ENCODE measurements at places on chromosomes 11 and 22.

DNA sequence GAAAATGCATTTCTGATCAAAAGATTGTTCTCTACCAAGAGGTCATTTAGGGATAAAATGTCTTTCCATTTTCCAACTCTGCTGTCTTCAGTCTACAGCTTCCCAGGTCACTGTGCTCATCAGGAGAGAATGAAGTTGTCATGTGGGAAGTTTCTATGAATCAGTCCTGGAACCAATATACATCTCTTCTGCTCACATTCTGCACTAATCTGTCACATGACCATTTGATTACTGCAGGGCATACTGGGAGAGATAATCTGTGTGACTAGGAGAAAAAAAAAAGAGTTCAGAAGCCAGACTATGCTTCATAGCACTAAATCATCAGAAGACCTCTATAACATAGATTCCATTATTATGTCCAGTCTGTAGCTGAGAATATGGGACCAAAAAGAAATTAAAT lies 611.5 kb downstream of the KCNA4 start:
- DNase-seq = no peak

- DNase-seq = no peak
Observed at GRCh38 chr11:77014669-77015068, 19.5 kb upstream of the B3GNT6 start.

DNA sequence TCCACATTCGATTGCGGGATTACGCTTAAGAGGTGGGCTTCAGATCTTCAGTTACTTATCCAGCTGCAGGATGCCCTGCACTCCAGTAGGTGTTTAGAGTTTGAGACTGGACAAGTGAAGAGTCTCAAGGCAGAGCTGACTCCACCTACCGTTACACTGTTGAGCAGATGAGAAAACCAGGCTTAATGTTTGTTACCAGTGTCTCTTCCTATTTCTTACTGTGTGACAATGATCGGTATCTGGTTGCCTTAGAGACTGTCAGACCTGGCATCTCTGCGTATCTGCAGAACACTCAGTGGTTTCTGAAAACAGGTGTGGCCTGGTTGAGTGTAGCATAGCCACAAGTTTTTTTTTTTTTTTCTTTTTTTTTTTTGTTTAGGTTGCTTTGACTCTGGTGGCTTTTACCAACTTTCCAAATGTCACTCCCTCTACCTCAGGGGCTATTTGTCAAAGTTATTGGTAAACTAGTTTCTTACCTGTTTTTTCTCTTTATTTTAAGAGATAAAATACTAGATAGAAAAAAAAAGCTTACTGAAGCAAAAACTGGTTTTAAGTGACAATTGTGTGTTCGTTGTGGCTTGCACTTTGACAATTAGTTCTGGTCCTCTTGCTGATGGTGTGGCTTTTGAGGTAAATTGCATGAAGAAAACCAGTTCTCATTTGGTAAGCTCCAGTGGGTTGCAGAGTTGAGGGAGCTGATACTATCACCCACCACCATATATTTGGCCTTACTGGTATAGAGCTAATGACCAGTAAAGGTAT lies 284.8 kb downstream of the ETS1 start:
- DNase-seq = no peak

- DNase-seq = no peak
Observed at GRCh38 chr11:67118181-67118766, 789 bp upstream of the KDM2A start.

DNA sequence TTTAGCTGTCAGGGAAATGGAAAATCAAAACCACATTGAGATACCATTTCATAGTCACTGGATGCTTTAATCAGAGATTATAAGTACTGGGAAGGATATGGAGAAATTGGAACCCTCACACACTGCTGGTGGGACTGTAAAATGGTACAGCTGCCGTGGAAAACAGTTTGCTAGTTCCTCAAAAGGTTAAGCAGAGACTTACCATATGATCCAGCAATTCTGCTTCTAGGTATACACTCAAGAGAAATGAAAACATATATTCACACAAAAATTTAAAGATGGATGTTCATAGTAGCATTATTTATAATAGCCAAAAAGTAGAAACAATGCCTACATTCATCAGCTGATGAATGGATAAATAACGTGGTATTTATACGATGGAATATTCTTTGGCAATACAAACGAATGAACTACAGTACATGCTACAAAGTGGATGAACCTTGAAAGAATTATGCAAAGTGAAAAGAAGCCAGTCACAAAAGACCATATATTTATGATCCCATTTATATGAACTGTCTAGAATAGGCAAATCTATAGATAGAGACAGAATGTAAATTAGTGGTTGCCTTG lies 23.0 kb downstream of the RNF121 start:
- DNase-seq = no peak

- no peak for DNase-seq
Observed at GRCh38 chr22:36180928-36181327, 20.4 kb upstream of the APOL3 start.

- no peak for DNase-seq
Observed at GRCh38 chr11:118913411-118914125, 12.2 kb downstream of the BCL9L start.

GRCh38 chr11:20363500-20364340 lies at the start of gene HTATIP2:
HTATIP2 (plus strand) TSS chr11:20363714; CDS start chr11:20364238, 524 bp downstream.
- DNase-seq = no peak

DNA sequence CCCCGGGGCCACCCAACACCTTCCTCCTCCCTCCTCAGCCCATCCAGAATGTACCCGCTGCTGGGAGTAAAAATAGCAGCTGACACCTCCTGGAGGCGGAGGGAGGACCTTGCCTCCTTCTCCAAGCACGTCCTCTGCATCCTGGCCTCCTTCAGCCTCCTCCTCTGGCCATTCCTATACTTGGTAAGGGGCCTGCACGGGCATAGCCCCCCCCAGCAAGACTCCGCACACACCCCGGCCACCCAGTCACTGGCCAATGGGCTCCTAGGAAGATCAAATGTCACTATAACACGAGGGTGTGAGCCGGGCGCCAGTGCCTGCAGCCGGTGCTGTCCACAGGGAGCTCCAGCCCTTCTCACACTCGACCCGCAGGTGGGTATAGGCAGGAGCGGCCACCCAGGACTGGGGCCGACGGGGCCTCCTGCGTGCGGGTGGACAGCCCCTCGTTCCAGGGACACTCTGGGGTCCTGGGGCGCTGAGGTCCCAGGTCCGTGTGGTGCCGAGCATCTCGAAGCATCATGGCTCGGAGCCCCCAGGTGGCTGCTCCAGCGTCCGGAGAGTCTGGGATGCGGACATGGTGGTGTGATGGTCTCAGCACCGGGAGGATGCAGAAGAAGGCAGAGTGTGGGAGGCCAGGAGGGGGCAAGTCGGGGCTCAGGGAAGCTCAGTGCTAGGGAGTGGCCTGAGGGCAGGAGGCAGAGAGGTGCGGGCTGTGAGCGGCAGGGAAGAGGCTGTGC lies at the start of gene TNNT3:
Gene TNNT3, plus strand, starts transcription at position 313 of the 737 bp plus-strand sequence. CDS start 3,172 bp downstream, outside the sequence.
- DNase-seq = no peak

DNA sequence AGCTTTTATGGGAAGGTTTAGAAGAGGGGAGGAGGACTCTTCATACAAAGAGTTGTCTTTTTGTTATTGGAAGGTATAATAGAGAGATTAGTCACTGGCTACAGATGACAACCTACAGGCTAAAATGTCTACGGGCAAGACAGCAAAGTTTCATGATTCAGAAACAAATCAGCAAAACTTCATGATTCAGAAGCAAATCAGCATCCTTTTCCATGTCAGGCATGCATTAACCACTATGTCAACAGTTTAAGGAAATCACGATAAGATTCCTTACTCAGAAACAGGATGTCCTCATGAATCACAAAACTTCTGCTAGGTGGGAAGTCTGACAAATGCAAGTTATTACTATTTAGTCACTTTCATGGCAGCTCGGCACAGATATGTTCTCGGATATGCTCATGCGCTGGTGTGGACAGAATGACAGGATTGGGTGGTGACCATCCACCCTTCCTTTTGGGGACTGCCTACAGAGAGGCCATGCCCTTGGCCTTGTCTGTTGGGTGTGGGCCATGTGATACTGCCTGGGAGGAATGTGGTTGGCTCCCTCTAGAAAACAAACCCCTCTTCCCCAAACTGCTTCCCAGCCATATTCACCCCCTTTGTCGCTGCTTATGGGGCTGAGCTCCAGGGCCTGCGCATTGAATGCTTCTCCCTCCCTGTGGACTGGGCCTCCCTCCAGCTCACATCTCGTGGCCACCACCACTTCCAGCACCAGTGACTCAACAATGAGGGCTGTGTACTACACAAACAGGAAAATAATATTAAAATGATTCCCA lies 10.1 kb downstream of the C11orf91 start:
- no peak for DNase-seq

GRCh38 chr22:44888491-44889254 lies 121.1 kb downstream of the PHF21B start:
- DNase-seq = no peak

DNA sequence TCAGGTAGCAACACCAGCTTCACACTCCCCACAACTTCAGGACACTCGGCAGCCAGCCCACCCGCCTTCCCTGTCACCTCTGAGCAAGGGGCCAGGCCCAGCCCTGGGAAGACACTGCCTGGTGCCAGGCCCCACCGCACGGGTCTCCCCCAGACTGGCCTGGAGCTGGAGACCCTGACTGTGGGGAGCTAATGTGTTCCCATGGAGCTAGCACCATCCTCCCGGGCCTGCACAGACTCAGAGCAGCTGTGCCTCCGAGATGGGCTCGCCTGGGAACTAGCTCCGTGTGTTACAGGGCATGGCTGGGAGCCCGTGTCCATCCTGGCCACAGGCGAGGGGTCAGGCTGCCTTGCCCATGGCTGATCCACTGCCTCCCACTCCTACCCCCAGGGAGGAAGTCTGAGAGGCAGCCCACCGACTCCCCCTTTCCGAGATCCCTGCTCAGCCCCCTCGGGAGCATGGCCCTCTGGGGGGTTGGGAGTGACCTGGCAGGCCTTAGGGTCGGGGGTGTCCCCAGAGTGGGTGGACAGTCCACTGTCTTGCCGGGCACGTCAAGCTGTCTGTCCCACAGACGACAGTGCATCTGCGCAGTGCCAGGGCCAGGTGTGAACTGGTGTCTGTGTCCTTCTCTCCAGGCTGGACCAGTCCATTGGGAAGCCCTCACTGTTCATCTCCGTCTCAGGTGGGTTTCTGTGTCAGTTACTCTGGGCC lies 76.7 kb upstream of the KCNQ1OT1 start:
- DNase-seq = no peak

GRCh38 chr11:10022764-10023163 lies 271.3 kb downstream of the SBF2 start:
- DNase-seq = no peak

DNA sequence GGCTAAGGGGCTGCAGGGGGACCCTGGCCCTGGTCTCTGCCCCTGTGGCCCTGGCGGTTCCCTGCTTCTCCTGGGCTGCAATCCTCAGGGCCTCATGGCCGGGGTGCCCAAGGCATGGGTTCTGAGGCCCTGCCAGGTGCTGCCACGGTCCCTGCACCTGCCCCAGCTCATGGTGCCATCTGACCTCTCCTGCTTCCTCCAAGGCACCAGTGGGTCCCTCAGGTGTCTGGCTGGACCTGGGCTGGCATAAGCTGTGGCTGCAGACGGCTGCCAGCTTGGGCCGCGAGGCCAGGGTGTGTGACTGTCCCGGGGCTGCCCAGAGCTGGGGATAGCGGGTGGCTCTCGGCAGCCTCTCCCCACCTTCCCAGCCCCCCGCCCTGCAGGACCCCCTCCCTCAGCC lies 2.0 kb downstream of the INS start:
- DNase-seq = no peak

DNA sequence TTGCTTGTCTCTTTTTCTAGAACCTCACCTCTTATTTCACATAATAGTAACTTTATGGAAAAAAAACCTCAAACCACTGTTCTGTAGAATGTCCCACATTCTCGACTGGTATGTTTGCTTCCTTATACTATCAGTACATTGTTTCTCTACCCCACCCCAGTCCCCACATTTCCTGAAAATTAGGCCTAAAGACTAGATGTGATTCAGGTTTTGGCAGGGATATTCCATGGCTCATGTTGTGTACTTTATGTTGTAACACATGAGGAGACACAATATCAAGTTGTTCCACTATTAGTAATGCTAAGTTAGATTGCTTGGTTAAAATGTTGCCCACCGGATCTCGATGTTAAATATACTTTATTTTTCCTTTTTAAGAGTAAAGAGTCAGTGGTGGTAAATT lies 34.7 kb downstream of the DDIAS start:
- DNase-seq = no peak

DNA sequence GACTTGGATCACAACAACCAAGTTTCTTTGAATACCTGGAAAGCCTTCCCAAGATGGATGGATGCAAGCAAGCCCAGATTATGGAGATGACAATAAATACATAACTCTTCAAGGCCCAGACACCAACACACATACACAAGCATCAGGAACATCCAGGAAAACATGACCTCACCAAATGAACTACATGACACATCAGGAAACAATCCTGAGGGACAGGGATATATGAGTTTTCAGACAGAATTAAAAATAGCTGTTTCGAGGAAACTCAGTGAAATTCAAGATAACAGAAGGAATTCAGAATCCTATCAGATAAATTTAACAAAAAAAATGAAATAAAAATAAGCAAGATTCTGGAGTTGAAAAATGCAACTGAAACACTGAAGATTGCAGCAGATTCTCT lies 659.4 kb downstream of the METTL15 start:
- no peak for DNase-seq

DNA sequence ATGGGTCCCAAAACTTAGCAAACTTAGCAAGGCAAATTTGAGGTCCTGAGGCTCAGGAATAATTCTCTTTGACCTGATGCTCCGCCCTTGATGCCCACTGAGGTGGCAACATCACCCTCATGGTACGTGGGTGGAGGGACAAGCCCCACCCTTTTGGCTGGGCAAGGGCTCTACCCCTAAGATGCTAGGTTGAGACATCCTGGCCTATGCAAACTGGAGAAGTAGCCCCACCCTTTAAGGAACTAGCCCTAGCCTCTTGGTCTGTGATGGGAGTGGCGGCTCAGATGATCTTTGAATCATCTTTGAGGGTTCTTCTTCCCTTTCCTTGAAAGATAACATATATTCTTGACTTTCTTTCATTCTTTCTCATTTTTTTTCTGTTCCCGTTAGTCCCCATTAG lies 32.9 kb downstream of the CABIN1 start:
- DNase-seq = no peak

DNA sequence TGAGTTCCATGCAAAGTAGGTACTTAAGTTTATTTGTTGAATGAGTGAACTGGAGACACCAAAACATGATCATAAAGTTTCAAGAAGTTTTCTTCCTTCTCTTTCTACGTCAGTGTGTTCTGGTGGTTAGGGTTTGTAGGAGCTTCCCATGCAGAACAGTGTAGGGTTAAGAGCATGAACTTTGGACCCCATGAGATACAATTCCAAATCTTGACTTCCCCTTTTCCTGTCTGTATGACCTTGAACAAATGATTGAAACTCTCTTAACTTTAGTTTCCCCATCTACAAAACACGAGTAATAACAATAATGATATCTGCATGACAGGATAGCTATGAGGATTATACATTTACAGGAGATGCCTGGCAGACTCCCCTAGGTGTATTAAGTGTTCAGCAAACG lies 41.0 kb upstream of the TENM4 start:
- DNase-seq = no peak

Data from NCI-H2081 treated with DMSO at 0.1 percent for 48 hours (cell line).